ENCODE measurements at places on chromosomes 3 and 15. TPM values are rescaled to one million over a fixed set of nuclear protein-coding genes. Genes with fewer than 3 reads are reported as not detected.

GRCh38 chr3:48688032-48688736 lies 2.5 kb upstream of the NCKIPSD start:
- no peak for DNase-seq

DNA sequence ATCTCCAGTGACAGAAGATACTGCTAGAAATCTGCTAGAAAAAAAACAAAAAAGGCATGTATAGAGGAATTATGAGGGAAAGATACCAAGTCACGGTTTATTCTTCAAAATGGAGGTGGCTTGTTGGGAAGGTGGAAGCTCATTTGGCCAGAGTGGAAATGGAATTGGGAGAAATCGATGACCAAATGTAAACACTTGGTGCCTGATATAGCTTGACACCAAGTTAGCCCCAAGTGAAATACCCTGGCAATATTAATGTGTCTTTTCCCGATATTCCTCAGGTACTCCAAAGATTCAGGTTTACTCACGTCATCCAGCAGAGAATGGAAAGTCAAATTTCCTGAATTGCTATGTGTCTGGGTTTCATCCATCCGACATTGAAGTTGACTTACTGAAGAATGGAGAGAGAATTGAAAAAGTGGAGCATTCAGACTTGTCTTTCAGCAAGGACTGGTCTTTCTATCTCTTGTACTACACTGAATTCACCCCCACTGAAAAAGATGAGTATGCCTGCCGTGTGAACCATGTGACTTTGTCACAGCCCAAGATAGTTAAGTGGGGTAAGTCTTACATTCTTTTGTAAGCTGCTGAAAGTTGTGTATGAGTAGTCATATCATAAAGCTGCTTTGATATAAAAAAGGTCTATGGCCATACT lies 4.0 kb downstream of the B2M start:
- no peak for DNase-seq

- DNase-seq, result no peak
These were observed 21.3 kb downstream of the SLC35A5 start for GRCh38 chr3:112583105-112583504.

The CFAP91 gene
- 4.3 TPM for total RNA-seq

The KLHL6 gene
- total RNA-seq, result 0.92 TPM

Data from esophagus muscularis mucosa (tissue), 4 donors.